Stimulated activated CD8-positive, alpha-beta memory T cell treated with anti-CD3 and anti-CD28 coated beads, Interleukin-7, amount 100 ng/mL, for 1 hour (primary cell): ENCODE measurements at places on chromosomes 13 and 19.

DNA sequence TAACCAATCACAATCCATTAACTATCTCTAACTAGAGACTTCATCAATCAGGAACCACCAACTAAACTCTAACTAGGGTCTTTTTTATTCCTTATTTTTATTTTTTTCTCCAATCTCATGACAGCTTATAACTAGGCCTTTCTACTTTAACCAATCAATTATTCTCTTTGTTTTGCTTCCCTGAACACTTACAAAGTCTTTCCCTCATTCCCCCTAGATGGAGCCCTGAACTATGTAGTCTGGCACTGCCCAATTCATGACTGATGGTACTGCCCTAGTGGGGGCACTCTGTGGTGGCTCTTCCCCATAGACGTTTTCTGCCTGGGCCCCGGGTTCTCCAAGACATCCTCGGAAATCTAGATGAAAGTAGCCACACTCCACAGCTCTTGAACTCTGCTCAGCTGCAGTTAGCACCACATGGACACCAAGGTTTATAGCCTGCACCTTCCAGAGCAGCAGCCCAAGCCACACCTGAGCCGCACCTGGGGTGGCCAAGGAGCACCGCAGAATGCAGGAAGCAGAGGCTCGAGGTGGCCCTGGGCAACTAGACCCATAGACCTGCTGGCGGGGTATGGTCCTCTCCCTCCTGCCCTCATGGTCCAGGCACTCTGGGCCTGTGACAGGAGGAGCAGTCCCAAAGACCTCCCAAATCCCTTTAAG lies 6.6 kb downstream of the ATP7B start:
- no peak for DNase-seq

- DNase-seq, result peak; percentile 51
Observed at GRCh38 chr19:46000491-46001246, 5.4 kb downstream of the CCDC61 start.

DNA sequence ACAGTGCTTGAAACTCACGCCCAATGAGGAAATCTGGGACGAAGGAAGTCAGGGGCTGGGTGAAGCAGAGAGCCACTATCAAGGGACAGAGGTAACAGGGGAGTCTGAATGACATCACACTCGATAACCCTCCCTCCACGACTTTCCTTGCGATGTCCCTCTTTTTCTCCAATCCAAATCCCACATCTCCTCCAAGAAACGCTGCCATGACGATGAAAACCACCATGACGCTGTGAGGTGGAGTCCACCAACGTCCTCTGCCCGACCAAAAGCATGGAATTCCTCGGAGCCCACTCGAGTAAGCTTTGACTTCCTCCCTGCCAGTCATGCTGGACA lies 967 bp downstream of the REXO1 start:
- DNase-seq, result no peak

DNA sequence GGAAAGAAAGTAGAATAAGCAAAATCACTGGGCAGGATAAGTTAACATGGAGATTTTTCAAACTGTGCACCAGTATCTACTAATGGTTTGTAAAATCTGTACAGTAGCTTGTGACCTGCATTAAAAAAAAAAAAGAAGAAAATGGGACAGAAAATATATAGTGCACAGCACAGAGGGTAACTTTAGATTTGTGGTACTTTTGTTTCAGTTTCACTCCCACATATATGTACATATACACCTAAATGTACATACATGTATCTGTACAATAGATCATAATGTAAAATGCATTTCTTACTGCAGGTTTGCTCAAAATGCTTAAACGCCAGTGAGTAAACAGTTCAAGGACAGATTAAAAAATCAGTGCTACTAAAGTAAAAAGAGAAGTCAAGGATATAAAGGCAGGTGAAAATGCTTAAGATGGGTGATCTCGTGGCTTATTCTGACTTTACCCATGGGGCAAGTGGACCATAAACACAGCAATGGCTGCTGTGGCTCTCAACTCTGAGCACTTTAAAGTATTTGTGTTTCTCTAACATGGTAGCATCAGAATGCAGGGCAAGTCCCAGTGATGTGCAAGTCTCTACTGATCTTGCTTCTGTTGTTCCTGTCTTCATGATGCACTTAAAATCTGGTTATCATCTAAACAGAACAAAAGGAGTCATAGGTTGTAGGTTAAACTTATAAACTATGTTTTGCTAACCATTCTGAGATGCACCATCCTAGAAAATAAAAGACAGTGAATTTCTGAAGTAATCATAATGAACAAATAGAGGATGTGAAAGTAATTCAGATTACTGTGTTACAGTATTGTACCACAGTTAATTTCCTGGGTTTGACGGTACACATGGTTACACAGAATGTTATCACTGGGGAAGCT lies 112.3 kb downstream of the MIPEP start:
- DNase-seq, result no peak

GRCh38 chr19:1269478-1270212 lies 513 bp downstream of the CIRBP start:
- DNase-seq, result no peak

GRCh38 chr13:99123101-99124045 lies 77.3 kb upstream of the UBAC2 start:
- no peak for DNase-seq

- DNase-seq, result no peak
Observed at GRCh38 chr13:111184458-111185401, 69.6 kb downstream of the ARHGEF7 start.

GRCh38 chr13:37201081-37201480 lies 95.6 kb upstream of the CSNK1A1L start:
- no peak for DNase-seq

DNA sequence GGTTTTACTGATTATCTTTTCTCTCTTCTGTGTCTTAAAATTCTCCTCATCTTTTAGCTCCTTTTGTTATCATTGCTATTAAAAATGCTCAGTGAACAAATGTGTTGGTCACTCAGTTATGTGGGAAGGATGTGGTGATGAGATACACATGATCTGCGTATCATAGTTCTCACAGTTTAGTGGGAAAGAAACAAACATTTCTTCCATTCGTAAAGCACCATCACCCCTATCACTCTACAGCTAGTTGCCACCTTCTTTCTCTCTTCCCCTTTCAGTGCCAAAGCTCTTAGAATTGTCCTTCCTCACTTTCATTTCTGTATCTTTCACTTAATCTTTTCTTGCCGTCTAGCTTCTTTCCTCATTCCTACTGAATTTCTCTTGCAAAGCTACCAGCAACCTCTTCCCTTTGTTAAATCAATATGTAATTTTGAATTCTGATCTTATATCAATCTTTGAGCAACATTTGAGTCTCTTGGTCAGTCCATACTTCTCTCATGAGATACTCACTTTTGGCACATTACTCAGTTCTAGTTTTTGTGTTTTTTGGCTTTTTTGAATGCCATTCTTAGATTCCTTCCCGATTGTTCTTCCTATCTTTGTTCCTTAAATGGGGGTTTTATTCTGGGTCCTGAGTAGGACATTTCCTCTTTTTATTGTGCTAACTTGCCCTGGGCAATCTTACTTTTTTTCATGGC lies 122.3 kb downstream of the PCCA start:
- DNase-seq, result no peak

DNA sequence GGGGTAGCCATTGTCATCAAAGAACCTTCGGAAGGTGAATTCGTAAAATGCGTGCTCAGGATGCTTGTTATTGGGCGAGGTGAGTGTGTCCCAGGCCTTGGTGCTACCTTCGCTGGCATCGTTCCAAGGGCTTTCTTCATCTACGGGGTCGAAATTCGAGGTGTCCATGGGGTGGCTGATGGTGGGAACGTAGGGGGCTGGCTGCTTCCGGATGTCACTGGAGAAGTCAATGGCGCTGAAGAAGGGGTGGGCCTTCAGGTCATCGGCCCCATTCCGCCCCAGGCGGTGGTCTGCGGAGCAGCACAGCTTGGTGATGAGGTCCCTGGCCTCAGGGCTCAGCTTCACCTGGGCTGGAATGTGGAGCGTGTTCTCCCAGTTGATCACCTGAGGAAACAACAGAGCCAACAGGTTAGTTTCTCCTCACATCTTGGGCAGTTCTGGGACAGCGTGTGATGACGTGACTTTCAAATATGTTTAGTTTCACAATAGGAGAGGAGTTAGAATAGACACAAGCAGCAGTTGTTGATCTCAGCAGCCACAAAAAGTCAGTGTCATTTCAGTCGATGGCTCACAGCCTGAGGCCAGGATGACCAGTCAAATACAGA lies 72.5 kb upstream of the XPO4 start:
- DNase-seq, result no peak

- no peak for DNase-seq
Observed at GRCh38 chr13:68551701-68552522, 1321.8 kb upstream of the PCDH9 start.

GRCh38 chr13:34419025-34419424 lies 523.0 kb upstream of the NBEA start:
- no peak for DNase-seq

GRCh38 chr19:49658566-49659442 lies 6.9 kb downstream of the IRF3 start:
- no peak for DNase-seq

DNA sequence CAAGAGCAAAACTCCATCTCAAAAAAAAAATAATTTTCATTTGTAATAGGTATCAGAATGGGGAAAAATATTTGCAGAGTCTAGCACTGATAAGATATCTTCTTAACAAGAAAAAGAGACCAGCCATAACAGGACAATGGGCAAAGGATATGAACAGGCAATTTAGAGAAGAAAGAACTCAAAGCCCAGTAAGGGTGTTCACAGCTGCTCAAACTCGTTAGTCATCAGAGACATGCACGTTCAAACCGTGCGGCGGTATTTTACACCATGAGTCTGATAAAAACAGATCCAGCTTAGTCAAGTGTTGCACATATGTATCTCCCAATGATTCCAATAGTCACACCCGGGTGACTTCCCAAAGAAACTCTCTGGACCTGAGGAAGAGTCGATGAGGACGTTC lies 13.7 kb upstream of the NCCRP1 start:
- DNase-seq, result no peak

- no peak for DNase-seq
Observed at GRCh38 chr13:78596399-78596735, 7.0 kb downstream of the POU4F1 start.

DNA sequence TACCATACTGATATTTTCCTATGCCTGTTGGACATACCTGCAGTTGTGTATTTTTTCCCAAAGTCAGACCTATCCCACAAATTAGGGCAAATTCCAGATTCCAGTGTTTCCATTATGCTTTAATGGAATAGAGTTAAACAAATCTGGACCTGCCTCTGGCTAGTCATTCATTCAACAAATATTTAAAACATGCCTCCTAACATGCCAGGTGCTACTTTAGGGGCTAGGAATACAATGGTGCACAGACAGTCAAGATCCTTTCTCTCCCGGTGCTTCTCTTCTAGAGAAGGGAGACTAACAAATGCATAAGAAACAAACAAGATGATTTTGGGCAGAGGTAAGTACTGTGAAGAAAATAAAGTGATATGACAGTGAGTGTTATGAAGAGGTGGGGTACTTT lies 7.5 kb upstream of the WDFY2 start:
- no peak for DNase-seq

GRCh38 chr13:73212482-73212881 lies 153.7 kb downstream of the KLF5 start:
- no peak for DNase-seq

DNA sequence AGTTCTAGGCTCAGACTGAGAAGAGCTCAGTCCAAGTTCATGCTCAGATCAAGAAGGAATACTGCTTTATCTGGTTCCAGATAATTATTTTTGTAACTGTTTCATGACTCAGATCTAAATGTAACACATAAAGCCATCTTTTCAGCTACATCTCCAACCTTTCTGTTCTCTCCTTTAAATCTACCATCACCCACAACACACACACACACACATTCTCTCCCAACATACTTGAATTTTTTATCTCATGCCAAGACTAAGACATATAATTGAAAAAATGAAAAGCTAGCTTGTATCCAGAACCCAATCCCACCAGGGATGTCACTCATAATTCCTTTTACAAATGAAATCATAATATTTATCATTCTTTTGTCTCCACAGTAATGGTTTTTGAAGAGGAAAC lies 7.6 kb downstream of the KATNAL1 start:
- DNase-seq, result no peak

- DNase-seq, result no peak
Observed at GRCh38 chr13:77416666-77417212, 89.8 kb upstream of the MYCBP2 start.

- no peak for DNase-seq
Observed at GRCh38 chr13:23899555-23899954, 2.3 kb upstream of the C1QTNF9B start.

GRCh38 chr13:31982540-31982939 lies 49.0 kb upstream of the FRY start:
- no peak for DNase-seq

DNA sequence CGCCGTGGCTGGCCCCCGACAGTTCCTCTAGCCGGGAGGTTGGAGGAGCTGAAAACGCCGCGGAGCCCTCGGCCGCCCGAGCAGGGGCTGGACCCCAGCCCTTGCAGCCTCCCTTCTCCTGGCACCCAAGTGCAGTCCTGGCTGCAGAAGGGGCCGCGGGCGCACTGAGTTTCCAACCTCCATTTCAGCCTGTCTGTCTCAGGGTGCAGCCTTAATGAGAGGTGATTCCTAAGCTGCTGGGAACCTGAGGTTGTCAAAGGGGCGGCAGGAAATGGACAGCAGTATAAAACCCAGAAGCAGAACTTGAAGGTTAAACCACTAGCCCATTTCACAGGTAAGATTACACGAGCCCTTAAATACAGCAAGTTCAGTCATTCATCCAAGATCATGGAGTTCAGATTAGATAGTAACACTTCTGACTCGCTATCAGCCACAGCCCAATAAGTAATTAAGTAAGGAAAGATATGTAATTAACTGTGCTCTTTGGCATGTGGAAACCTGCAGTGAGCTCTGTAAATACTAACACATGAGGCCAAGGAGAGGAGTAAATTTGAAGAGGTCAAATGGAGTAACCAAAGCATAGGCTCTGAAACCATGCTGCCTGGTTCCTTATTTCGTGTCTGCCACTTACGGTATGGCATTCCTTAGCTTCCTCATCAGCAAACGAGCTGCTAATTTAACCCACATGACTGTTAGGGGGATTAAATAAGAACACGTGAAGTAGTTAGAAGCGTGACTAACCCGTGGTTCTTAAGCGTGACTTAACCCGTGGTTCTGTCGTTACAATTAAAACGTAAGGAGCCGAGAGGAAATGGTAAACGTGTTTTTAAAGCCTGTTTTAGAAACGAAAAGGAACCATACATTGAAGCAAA lies 686 bp downstream of the SETDB2 start:
- no peak for DNase-seq

DNA sequence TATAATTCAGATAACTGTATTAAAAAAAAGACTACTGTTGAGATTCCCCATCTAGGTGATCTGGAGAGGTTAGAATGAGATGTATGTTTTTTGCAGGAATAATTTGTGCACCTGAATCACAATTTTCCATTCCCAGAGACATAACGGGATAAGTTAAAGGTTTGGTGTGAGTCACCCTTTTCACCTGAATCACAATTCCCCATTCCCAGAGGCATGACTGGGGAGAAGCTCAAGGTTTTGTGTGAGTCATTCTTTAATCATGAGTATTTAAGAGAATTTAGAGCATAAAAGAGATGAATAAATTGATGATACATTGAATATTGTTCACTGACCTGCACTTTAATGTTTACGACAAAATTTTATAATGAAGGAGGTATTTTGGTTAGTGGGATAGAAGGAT lies 9.0 kb downstream of the OR7A5 start:
- no peak for DNase-seq
